GM10248 (cell line): ENCODE measurements at places on chromosomes 7 and 10.

DNA sequence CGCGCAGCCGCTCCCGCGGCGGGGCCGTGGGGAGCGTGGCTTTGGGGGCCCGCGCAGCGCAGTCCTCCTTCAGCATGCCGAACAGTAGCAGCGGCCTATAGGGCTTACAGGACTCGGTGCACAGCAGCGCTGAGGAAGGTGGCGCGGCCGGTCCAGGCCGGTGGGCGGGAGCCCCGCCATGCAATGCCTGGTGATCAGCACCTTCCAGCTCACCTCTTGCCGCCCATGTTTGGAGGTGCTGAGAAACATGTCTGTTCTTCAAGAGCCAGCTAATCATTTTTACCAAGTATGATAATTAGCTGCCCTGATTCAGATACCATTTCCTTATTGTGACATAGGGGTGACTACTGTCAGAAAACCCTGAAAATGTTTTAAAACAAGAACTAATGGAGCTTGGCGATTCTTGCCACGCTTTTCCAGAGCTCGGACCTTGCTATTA is 33.5 kb upstream of the SFTPD start:
- no peak for DNase-seq

DNA sequence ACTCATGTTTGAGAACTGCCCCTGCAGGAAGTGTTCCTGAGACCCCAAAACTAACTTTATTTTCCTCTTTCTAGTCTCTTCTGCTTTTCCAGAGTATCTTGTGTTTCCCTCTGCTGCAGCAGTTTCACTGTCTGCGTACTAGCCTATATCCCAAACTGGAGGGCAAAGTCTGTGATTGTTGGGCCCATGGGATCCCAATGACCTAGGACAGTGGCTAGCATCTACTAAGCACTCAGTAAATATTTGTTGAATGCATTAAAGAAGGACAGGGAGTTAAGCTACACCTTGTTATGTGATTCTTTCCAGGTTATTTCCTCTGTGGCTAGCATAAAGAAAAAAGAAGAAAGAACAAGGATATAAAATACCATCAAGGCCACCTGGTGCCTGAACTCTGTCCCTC is 210.6 kb upstream of the PHYHIPL start:
- no peak for DNase-seq

DNA sequence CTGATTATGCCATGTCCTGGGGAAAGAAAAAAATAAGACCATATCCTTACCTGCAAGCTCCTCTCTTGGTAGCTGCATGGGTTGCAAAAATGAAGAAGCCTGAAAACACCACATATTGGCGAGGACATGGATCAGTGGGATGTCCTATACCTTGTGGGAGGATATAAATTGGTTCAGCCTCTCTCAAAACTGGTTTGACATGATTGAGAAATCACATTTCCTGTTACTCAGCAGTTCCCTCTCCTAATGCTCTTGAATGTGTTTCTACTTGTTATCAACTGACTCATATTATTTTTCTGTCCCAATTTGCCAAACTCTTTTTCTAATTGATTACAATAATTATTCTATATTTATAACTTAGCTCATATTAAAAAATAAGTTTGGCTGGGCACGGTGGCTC is 380.2 kb downstream of the EXOC4 start:
- DNase-seq = no peak

GRCh38 chr7:130593033-130593432 is 75.5 kb downstream of the COPG2 start:
- no peak for DNase-seq

GRCh38 chr10:120891365-120891764 is 40.2 kb downstream of the WDR11 start:
- no peak for DNase-seq

DNA sequence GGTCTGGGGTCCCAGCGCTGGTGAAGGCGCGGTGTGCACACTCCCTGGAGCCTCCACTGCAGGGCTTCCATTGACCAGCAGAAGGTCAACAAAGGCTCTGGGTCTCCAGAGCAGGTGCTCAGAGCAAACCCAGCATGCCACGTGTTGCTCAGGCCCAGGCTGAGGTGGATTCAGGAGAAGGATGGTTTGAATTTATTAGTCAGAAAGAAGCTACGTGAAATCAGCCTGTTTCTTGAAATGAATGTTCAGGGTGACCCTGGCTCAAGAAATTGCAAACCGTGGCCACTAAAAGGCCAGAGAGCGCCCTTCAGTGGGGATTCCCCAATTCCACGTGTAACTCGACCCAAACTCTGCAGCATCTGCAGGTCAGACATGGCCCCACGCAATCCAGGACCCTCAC is 82.7 kb upstream of the PFKP start:
- peak; percentile 26 for DNase-seq

- no peak for DNase-seq
Measured at GRCh38 chr10:93476756-93477155, 5.4 kb downstream of the MYOF start.

GRCh38 chr7:41979834-41980307 is 257.1 kb downstream of the GLI3 start:
- no peak for DNase-seq

- no peak for DNase-seq
Measured at GRCh38 chr10:44956717-44957706, 2.6 kb upstream of the RASSF4 start.

DNA sequence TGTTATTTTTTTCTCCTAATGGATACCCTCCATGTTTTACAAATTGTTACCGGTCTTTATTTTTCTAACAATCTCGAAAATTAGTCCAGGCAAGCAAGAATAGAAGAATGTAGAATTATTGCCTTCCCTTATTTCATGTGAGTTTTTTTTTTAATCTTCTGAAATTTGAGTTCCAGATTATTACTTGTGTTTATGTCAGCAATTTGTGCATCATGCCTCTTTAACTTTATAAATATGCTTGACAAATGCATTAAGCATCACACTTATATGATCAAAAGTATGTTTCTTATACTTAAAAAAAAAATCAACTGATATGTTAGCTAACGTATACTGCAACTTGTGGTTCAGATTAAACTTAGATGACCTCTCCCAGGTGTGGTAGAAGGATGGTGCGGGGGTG is 242.7 kb upstream of the VSTM2A start:
- DNase-seq = no peak

GRCh38 chr10:43032613-43033012 is 44.3 kb upstream of the RET start:
- no peak for DNase-seq

GRCh38 chr7:6637544-6638229 is 569 bp downstream of the ZNF316 start:
- peak; percentile 92 for DNase-seq

GRCh38 chr7:112887337-112887736 is 97.1 kb upstream of the TMEM168 start:
- no peak for DNase-seq

DNA sequence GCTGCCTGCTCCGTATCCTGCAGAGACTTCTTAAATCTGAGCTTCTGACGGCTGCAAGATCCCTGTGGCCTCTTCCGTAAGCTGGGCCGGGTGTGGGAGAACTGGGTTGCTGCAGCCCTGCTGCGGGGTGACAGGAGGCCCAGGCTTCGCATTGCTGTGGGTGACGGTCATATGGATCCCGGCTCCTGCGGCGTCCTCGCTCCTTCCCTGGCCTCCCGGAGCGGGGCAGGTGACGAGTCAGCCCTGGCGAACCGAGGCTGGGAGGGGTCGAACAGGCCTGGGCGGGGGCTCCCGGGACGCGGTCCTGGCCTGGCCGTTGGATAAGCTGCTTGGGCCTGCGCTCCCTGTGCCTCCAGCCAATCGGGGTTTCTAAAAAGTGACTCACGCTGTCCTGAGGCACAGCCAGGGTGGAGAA is 7.8 kb upstream of the UBE2D1 start:
- no peak for DNase-seq

DNA sequence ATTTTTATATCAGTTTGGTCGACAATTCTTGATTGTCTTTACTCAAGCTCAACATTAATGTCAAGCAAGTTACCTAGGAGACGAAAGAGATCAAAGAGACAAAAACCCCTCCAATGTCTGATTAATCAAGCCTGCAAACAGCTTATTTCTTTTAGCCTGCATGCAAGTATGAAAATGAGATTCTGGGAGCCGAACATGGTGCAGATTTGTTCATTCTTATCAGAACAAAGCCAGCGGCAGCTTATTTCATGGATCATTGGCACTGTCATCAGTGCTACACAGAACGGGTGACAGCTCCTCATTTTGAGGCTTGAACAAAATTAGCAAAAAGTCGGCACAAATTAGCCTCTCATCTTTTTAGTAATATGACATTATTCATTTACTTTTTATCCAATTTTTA is 26.5 kb downstream of the FAM204A start:
- no peak for DNase-seq

DNA sequence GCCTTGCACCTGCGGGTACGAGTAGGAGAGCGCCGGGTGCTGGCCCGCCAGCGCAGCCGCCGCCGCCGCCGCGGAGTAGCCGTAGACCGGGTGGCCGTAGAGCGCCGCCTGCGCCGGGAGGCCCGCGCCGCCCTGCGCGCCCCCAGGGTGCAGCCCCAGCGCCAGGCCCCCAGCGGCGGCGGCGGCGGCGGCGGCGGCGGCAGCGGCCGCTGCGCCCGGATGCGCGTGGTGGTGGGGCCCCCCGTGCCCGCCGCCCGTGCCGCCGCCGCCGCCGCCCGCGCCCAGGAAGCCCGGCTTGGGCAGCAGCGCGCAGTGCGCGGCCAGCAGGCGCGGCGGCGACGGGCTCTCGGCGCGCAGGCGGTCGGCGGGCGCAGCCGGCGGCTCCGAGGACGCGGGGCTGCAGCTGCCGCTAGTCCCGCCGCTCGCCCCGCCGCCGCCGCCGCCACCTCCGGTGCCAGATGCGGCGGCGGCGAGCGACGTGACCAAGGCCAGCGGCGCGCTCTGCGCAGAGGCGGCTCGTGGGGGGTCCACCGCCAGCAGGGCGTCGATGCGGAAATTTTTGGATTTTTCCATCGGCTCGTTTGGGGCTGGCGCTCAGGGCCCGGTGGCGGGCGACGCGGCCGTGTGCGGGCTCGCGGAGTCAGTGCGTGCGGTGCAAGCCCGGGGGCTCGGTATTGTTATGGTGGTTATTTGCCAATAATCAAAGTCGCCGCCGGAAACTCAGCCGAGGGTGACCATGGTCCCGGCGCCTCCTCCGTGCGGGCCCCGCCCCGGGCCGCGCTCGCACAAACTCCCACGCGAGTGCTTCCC is 480 bp downstream of the MNX1 start:
- DNase-seq = no peak

- no peak for DNase-seq
Measured at GRCh38 chr10:110959379-110960332, 40.3 kb downstream of the SHOC2 start.

DNA sequence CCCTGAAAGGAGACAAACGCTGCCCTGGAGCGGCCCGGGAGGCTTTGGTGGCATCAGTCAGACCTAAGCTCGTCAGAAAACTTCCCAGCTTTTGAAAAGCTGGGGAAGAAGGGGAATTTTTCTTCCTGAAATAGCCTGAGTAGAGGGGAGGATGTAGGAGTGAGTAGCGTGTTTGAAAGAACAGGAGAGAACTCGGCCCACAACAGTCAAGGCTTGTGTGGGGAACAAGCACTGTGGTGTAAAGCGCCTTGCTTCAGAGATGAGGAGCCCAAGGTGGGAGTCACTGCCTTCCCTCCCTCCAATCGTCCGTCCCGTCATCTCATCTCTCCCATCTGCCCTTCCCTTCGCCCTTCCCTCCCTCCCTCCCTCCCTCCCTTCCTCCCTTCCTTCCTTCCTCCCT is 273.3 kb downstream of the CAMK1D start:
- no peak for DNase-seq

DNA sequence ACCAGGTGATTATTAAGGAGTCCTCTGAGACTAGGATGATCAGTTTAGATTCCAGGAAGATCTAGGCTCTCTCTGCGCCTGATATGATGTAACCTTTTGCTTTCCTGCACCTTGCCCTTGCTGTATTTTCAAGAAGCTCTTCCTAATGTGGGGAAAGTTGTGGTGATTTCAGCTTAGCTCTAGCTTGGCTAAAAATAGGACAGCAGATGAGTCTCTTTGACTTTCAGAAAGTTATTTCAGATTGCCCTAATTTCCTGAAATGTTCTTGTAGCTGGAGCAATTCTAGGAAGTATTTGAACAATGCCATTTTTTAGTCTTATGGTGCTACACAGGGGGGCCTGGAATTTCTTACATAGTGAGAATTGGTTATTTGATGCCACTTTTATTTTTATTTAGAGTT is 3.8 kb downstream of the LCOR start:
- no peak for DNase-seq

DNA sequence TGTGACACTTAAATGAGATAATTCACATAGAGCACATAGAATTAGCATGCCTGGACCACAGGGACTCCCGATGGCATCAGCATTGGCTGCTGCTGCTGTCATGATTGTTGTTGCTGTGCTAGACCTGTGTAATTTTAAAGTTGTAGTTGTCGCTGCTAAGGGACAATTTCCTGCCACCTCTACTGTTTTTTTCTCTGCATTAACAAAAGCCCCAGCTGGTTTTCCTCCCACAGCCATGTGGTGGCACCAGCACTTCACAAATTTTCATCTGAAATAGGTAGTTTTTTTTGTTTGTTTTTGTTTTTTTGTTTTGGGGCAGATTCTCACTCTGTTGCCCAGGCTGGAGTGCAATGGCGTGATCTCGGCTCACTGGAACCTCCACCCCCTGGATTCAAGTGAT is 25.4 kb upstream of the PRXL2A start:
- peak; percentile 58 for DNase-seq

DNA sequence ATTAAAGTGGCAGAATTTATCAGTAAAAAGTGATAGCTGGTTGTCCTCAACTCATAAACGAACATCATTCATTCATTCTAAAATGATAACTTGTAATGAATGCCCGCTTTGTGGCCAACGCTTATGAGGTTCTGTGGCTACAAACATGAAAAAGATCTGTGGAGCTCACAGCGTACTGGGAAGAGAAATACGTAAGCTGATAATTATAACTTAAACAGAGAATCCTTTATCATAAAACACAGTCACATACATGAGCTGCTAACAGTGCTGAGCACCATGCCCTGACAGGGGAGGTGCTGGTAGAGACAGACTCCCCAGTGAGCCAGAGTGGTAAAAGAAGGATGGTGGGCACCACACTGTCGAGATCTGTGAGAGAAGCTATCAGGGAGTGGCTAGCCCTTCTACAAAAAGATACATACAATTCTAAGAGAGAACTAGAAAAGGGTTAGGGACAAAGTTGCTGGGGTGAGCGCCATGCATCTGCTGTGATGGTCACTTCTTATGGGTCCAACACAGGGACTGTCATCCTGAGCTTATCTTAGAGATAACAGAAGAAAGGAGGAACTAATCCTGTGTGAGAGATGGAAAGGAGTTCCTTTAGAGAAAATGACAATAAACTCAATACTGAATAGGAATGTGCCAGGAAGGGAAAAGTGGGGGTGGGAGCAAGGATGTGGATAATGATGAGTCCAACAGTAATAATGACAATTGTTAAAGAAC is 106.7 kb downstream of the USP6NL start:
- no peak for DNase-seq

DNA sequence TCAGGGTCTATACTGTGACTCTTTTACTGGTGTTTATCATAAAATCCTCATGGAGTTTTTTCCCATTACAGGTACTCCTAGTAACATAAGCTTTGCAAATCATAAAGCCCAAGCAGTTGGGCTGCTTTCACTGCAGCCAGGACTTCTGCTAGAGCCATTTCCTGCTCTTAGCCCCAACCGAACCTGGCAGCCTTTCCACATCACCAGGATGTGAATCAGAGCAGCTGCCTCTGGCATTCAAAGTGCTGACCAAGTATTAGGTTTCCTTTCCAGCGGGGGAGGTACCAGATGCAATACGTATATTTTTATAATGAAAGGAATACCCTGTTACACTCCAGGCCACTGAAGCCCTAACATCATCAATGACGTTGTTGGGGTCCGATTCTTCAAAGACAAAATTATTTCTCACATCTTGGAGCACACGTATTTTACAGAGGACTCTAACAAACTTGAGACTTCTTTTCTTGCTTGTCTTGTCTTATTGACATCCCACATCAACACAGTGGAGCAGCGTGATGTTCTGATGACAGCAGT is 3.6 kb upstream of the HTR5A start:
- no peak for DNase-seq

GRCh38 chr7:41787651-41788350 is 84.9 kb upstream of the INHBA start:
- no peak for DNase-seq
